ENCODE measurements at places on chromosomes 7 and 10.

- DNase-seq: no peak
Observed at GRCh38 chr7:41107938-41108448, 594.9 kb downstream of the INHBA start.

DNA sequence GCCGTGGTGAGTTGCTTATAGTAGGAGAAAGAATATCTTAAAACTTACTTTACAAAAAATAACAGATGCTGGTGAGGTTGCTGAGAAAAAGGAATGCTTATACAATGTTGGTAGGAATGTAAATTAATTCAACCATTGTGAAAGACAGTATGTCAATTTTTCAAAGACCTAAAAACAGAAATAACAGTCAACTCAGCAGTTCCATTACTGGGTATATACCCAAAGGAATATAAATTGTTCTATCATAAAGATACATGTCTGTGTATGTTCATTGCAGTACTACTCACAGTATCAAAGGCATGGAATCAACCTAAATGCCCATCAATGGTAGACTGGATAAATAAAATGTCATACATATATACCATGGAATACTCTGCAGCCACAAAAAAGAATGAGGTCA, 420.4 kb downstream of the AUTS2 start:
- DNase-seq: no peak

GRCh38 chr10:37263304-37263703, 137.9 kb downstream of the ANKRD30A start:
- DNase-seq: no peak

GRCh38 chr7:19932549-19933249, 159.3 kb upstream of the TMEM196 start:
- DNase-seq: no peak

DNA sequence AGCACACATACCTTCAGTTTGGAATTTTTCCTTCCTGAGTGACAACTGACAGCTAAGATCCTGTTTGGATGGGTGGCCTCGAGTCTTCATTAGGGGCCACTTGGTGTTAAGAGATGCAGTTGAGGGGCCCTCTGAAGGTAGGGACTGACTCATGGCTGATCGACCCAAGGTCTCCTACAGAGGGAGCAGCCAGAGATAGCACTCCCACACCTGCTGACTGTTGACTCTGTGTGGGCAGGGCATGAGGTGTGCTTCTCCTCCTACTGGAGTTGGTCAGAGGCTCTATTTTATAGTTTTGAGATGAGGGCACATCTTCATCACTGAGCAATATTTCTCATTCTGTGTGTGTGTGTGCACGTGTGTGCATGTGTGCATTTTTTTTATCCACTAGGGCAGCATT, 378.8 kb upstream of the PODXL start:
- DNase-seq: no peak

GRCh38 chr10:74282848-74283210, 131.8 kb downstream of the ADK start:
- DNase-seq: peak; percentile 52

- DNase-seq: no peak
Observed at GRCh38 chr10:32146166-32146565, 89.9 kb upstream of the KIF5B start.

GRCh38 chr7:2713978-2714377, 26.0 kb downstream of the AMZ1 start:
- DNase-seq: no peak
